ENCODE measurements at places on chromosomes 3 and 15. TPM values are rescaled to one million over a fixed set of nuclear protein-coding genes. Genes with fewer than 3 reads are reported as not detected.

BFSP2 gene
- total RNA-seq, result not detected

EPB42 gene
- total RNA-seq, result not detected

HMG20A gene
- total RNA-seq, result 6.2 TPM

GOLGA8K gene
- not detected for total RNA-seq

SPATA12 gene
- not detected for total RNA-seq

PLA2G4E gene
- not detected for total RNA-seq

FEZF2 gene
- not detected for total RNA-seq

NPAP1 gene
- total RNA-seq, result not detected

GPR176 gene
- 59.6 TPM for total RNA-seq

NAALADL2 gene
- total RNA-seq, result 1.8 TPM

GPR62 gene
- total RNA-seq, result not detected

XCR1 gene
- not detected for total RNA-seq
